Right atrium auricular region (tissue), 2 donors: ENCODE measurements at places on chromosomes 4 and X. TPM values are rescaled to one million over a fixed set of nuclear protein-coding genes. Genes with fewer than 3 reads are reported as not detected.

The ARHGAP6 gene
- 5.1 TPM for total RNA-seq

The ADH1A gene
- not detected for total RNA-seq

The ANXA3 gene
- 39.4 TPM for total RNA-seq

The DCAF12L1 gene
- not detected for total RNA-seq

The KCND1 gene
- 1.3 TPM for total RNA-seq

The PCDH19 gene
- 0.56 TPM for total RNA-seq

The GPC3 gene
- 3.5 TPM for total RNA-seq

The CT45A5 gene
- not detected for total RNA-seq

The NSUN7 gene
- total RNA-seq: 9.8 TPM

The S100P gene
- total RNA-seq: 0.35 TPM

The CYSLTR1 gene
- total RNA-seq: 0.96 TPM

The SPANXA1 gene
- not detected for total RNA-seq

The SPATA4 gene
- total RNA-seq: 0.28 TPM

The SH3D19 gene
- total RNA-seq: 107 TPM

The SPANXA2 gene
- not detected for total RNA-seq

The MAGEB1 gene
- not detected for total RNA-seq

The KLHL34 gene
- total RNA-seq: 2.2 TPM

The FAM241A gene
- total RNA-seq: 6.7 TPM

The C4orf51 gene
- not detected for total RNA-seq

The NDUFB11 gene
- total RNA-seq: 113 TPM

The FATE1 gene
- total RNA-seq: not detected

The SLC39A8 gene
- 143 TPM for total RNA-seq

The GRIA2 gene
- not detected for total RNA-seq

The LGI2 gene
- total RNA-seq: 1.9 TPM

The FGFBP2 gene
- total RNA-seq: 10.7 TPM

The STAP1 gene
- not detected for total RNA-seq

The PDE6B gene
- 2.3 TPM for total RNA-seq

The TENM3 gene
- 15.9 TPM for total RNA-seq

The FREM3 gene
- total RNA-seq: 0.04 TPM
